ENCODE measurements at places on chromosomes 6 and 20.

DNA sequence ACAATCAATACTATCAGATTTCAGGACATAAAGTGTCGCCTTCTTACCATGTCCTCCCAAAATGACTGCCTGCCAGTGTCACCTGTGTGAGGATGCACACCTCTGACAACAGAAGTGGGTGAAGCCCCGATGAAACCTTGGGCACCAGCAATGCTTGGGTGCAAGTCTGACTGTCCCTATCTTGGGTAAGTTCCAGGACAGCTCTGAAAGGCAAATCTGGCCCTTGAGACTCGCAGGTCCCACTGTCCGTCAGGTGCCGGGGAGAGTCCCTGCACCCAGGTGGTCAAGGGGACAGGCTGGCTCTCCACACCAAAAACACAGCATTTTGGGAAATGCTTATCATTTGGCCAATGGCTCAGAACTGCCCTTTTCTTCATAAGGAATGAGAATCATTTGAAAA, 43.3 kb downstream of the EZR start:
- no peak overlapping the region for H3K4me3 ChIP-seq
- peaks cover 45% of the 10 kb centered on the region for H3K36me3 ChIP-seq
- no peaks in the 10 kb centered on the region for H3K27me3 ChIP-seq
- peaks cover 5% of the 10 kb centered on the region for H3K4me1 ChIP-seq
- no peak for DNase-seq

- no peak for DNase-seq
- H3K27me3 ChIP-seq = no peaks in the 10 kb centered on the region
- H3K27ac ChIP-seq = no peak overlapping the region
- peaks cover 6% of the 10 kb centered on the region for H3K4me1 ChIP-seq
Measured at GRCh38 chr6:16257999-16258708, 19.8 kb downstream of the GMPR start.

GRCh38 chr6:111837641-111838500, 35.4 kb downstream of the FYN start:
- no peaks in the 10 kb centered on the region for H3K27me3 ChIP-seq
- no peak for DNase-seq
- H3K4me3 ChIP-seq = no peak overlapping the region
- H3K4me1 ChIP-seq = peaks cover 25% of the 10 kb centered on the region
- peaks cover 6% of the 10 kb centered on the region for H3K36me3 ChIP-seq

DNA sequence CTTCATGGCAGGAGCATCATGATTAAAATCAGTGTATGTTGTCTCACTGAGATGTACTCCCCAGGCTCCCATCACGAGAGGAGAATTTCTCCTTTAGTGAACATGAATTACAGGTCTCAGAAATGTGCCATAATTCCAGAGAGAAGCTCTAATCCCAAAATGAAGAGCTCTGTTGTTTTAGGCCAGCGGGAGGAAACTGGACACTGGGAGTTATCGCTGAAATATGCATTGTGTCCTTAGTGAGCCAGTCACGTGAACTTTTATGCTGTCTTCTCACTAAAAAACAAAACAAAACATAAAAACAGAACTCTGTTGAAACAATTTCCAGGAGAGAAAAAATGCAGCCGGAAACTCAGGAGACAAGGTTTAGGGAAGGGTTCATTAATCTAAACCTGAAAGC, 315.7 kb upstream of the NT5E start:
- H3K27me3 ChIP-seq = peaks cover 5% of the 10 kb centered on the region
- DNase-seq = no peak
- H3K27ac ChIP-seq = no peak overlapping the region
- H3K4me1 ChIP-seq = no peaks in the 10 kb centered on the region
- H3K36me3 ChIP-seq = no peaks in the 10 kb centered on the region

DNA sequence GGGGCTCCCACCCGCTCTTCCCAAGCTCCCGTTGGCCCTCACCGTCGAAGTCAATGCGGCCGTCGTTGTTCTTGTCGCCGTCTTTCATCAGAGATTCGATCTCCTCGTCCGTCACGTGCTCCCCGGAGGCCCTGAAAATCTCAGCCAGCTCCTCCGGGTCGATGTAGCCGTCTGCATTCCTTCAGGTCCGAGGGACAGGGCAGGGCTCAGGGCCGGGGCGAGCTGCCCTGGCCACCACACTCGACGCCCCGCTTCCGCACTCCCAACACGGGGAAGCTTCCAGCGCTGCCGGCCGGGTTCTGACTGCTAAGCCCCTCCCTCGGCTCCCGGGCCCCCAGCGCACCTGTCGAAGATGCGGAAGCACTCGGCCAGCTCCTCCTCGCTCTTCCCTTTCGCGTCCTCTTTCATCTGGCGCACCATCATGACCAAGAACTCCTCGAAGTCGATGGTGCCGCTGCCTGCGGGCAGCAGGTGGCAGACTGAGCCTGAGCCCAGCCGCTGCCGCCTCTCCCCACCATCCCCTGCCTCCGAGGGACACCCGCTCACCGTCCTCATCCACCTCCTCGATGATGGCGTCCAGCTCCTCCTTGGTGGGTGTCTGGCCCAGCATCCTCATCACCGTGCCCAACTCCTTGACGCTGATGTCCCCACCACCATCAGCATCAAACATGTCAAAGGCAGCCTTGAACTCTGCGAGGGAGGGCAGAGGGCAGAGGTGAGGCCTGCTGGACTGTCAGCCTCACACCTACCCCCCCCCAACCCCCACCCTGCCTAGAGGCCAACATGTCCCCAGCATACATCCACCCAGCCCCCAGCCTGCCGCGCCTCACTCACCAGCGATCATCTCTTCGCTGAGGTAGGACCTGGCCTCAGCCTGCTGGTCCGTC, 2.9 kb downstream of the TNNC2 start:
- H3K4me3 ChIP-seq = no peak overlapping the region
- no peak overlapping the region for H3K27ac ChIP-seq
- H3K36me3 ChIP-seq = no peaks in the 10 kb centered on the region
- H3K4me1 ChIP-seq = peaks cover 37% of the 10 kb centered on the region
- no peaks in the 10 kb centered on the region for H3K27me3 ChIP-seq
